ENCODE measurements at places on chromosomes 1 and 21. TPM values are rescaled to one million over a fixed set of nuclear protein-coding genes. Genes with fewer than 3 reads are reported as not detected.

- no peak for DNase-seq
These were observed 3.7 kb downstream of the GPR37L1 start for GRCh38 chr1:202126426-202126825.

DNA sequence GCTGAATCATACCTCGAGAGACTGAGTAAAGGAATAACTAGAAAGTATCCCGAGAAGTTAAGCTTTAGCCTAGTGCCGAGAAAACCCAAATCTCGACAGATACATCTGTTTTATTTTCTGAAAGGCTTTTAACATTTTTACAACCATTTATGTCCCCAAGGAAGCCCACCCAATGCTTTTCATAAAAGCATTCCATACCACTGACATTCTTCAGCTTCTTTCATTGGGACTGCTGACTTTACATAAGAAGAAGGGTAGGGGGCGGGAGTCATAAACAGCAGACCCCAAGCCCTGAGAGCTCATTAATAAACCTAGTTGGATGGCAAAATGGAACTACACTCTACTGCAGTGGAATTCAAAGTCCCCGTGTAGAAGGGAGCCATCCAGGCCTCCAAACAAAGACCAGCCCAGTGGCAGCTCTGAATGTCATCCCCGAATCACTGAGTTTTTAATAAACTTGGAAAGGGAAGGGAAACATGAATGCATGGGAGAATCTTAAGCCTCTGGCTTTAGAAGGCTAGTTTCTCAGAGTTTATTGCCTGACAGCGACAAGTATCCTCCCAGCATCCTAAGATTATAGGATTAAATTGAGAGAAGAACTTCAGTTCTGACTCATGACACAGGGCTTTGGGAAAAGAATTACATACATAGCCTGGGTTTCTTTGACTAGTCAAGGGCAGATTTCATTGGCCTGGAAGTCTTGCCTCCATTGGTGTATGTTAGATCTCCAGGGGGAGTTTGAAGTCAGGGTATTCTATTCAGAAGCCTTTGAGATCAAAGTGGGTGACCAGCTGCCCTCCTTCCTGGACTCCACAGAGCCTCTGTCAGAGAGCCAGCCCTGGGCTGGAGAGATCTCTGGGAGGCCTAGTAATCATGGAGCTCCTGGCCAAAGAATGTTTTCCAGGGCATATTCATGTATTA lies 3.7 kb downstream of the ATF3 start:
- no peak for DNase-seq

DNA sequence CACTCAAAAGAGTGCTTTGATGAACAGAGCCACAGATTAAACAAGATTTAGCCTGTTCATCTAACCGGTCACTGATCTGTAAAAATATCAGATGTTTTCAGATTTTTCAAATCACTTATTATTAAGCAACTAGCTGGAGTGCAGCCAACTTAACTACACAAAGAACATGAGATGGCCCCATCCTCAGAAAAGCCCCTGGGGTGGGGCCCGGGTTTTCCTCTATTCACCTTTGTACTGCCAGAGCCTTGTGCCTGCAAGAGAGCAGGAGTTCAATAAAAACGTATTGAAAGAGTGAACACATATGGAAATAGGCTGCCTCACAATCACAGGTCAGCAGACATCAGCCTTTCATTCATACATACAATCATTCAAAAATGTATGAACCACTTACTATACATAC lies 516.1 kb downstream of the OMA1 start:
- no peak for DNase-seq

DNA sequence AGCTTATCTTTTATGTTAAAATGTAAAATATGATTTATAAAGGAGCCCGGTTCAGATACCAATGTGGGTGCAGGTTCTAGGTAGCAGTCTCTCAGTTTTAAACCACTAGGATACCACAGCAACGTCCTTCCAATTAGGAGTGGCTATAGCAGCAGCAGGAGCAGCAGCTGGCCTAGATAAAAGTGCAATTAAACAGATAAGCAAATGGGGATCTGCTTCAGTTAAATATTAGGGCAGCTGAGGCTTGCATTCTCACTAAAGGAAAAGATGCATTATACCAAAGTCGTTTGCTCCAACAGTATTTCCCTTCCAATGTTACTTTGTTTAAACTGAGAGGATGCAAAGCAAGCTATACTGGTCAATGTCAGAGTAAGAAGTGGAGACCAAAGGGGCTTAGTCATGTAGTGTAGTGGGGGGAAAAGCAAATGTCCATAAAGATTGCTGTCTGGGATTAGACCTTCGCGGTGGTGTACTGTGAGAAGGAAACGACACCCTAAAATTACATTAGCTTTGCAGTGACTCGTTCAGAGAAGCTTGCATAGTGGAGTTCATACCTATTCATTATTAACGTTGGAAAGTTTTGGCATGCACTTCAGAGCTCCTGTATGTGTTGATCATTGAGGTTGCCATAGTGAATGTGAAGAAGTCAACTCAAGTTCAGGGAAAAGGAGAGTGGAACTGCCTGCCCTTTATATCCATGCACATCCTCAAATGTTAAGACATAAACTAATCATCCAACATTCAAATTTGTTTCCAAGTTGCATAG lies 272.2 kb downstream of the VAV3 start:
- no peak for DNase-seq

Gene RPTN
- total RNA-seq: not detected

Gene AMPD1
- not detected for total RNA-seq

Gene CAPN8
- total RNA-seq: not detected

GRCh38 chr1:233738850-233739249 lies 124.9 kb downstream of the KCNK1 start:
- no peak for DNase-seq

- DNase-seq: no peak
These were observed 52.2 kb downstream of the ADGRL2 start for GRCh38 chr1:81852961-81853360.

DNA sequence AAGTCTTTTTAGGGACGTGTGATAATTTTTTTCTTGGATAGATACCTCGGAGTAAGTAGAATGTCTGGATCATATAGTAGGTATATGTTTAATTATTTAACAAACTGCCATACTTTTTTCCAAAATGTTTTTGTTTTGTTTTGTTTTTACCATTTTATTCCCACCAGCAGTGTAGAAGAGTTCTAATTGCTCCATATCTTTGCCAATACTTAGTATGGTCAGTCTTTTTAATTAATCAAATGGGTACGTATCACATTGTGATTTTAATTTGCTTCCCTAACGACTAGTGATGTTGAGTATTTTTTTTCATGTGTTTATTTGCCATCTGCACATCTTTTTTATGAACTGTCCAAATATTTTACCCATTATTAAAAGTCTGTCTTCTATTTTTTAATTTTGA lies 23.6 kb upstream of the KCNJ6 start:
- no peak for DNase-seq

GRCh38 chr1:14778898-14779865 lies 180.7 kb downstream of the KAZN start:
- no peak for DNase-seq

- no peak for DNase-seq
These were observed 16.7 kb downstream of the KDM1A start for GRCh38 chr1:23035823-23036452.

Gene CTTNBP2NL
- total RNA-seq: 13.0 TPM

DNA sequence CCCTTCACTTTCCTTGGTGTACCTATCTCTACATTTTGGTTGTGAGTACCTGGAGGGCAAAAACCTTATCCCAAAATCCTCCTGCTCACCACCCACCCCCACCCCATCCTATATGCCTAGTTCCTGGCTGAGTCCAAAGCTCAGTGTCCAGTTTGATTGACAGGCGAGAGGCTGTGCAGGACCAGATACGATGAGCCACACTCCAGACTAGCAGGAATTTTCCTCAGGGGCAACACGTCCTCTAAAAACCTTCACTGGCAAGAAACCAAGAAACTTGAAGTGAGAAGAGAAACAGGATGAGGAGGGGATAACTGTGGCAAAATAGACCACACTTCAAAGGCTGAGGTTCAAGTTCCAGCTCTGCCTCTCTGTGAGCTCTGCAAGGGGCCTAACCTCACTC lies 1.1 kb upstream of the SLAMF8 start:
- no peak for DNase-seq

DNA sequence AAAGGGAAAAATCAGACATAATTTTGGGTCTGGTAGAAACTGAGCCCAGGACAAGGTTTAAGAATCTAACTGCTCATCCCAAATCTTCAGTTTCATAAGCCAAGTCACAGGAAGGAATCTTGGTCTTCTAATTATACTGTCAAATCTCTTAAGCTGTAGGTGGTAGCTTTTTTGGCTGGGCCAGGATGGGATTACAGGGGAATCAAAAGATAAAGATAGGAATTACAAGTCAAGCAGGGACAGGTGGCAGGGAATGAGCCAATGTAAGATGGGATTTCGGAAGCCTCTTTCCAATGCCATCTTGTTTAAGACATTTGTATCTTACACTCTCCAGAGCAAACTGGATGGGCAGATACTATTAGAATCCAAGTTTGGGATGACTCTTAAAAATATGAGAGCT lies 383.5 kb downstream of the KCNH1 start:
- no peak for DNase-seq

DNA sequence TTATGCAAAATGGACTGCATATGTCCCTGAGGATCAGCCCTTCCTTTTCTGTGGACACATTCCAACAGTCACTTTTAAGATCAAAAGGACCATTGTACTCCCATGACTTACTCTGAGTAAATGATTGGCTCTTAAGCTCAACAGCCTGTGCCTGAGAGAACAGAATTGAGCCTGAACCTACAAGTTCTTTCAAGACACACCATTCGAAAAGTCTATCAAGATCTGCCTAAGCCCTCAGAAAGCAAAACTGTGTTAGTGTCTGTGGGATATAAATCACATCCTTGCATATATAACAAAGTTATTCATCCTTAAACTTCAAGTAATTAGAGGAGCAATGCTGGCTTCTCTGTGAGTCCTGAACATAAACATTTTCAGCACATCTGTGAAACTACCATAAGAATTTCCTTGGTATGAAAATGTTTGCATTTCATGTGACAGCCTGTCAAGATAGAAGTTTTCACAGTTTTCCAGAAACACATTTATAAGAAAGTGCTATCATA lies 41.6 kb downstream of the PCNX2 start:
- no peak for DNase-seq

DNA sequence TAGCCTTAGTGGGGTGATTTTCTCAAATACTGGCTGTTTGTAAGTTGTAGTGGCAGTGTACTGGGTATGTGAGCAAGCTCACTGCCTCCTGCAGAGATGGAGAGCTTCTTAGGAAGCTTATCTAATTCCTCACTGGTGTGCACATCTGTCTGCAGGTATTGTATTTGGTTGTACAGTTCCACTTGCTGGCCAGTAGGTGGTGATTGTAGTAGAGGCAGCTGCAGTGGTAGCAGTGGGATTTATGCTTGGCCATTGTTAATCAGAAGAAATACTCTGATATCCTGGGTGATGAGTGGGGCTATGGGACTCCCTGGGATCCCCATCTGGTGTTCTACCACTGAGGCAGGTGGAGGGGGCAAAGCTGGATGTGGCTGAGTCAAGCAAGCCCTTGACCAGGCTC lies 276.1 kb upstream of the SPAG17 start:
- DNase-seq: no peak

Gene BATF3
- total RNA-seq: 18.4 TPM

- no peak for DNase-seq
These were observed 15.9 kb downstream of the ESPN start for GRCh38 chr1:6440198-6441126.

- peak; percentile 84 for DNase-seq
These were observed 948 bp downstream of the STK40 start for GRCh38 chr1:36384542-36385409.
